Daoy (cell line): ENCODE measurements at places on chromosomes 16 and 17. TPM values are rescaled to one million over a fixed set of nuclear protein-coding genes. Genes with fewer than 3 reads are reported as not detected.

DNA sequence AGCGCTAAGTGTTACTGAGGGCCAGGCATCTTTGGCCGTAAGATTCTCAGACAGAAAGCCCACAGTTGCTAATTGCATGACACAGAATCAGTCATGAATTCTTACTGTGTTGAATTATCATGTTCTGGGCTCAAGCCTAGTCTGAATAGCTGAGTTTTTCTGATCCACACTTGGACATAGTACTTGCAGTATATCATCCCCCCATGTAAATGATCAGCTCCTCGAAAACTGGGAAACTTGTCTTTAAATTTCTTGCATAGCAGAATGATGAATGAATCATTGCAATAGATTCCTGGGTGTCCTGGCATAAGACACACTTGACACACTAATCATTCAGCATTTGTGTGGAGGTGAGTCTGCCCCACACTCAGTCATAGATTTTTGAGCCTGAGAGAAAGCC, 2.2 kb downstream of the MLYCD start:
- no peak for DNase-seq

DNA sequence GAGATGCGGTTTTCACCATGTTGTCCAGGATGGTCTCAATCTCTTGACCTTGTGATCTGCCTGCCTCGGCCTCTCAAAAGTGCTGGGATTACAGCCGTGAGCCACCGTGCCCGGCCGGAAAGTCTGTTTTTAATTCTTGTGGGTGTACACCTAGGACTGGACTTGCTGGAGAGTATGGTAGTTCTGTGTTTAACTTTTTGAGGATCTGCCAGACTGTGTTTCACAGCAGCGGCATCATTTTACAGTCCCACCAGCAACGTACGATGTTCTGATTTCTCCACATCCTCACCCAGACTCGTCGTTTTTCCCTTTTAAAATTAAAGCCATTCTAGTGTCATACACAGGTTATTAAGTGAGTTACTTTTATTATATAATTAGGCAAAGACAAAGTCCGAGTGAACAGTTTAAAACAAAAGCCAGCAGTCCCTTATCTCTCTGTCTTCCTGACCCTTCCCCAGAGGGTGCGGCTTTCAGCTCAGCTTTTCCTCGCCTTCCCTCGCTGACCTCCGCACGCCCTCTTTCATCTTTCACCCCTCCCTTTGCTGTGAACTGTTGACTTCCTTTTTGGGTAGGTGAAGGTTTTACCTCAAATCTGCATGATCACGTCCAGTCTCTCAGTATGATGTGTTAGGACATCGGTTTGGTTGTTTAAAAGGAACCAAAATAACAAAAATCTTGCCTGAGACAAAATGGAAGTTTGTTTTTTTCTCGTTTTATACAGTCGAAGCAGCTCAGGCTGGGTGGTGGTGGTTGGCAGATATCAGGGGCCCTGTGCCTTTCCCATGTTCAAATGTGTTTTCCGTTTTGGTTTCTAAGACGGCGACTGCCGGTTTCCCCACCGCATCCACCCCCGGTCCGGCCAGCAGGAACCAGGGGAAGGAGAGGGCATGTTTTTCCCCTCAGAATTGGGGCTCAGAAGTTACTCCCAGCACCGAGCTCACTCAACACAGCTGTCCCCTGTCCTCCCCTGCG, 18.0 kb downstream of the FAM234A start:
- DNase-seq, result no peak

DNA sequence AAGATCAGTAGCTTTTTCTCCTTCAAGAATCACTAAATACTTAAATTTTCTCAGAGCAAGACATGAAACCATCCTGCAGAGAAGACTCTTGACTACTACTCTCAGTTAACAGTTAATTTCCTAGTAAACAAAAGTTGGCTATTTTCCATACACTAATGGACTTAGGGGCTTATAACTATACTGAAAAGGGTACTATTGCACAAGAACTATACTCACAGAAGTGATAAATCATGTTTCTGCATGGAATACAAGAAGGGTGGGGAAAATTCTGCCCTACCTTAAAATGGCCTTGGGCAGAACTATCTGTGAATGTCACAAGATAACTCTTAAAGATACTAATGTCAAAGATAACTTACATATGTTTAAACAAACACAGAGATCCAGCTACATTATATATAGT, 12.5 kb downstream of the ZNF652 start:
- DNase-seq, result no peak

DNA sequence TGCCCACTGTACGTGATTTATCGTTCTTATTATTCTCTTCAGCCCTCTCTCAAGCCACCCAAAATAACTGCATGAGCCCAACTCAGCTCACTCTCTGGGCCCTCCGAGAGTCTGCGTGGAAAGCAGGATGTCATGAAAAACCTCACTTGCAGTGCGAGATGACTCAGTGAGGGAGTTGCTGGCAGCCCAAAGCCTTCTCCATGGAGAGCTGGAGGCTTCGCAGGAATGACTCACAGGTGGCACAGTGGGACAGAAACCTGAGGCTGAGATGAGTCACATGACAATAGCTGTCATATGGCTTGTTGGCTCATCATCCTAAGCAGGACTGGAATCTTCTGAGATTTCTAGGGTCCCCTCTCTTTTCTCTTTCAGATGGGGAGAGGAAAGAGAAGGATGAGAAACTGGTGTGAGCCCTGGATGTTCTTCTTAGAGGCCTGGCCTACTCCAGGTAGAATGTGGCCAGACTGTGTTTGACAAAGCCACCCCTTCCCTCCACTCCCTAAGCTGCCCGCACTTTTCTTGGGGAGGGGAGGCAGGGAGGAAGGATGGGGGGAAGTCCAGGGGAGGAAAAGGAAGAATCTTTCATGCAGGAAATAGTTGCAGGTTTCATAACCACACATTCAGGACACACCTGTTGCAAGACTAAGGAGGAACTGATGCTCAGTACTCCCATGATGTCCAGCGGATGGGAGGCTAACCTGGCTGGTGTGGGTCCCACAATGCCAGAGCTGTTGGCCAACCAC, 160.6 kb upstream of the RPL38 start:
- peak; percentile 97 for DNase-seq

Gene RPL26
- 4,153 and 4,235 TPM in 2 replicates for total RNA-seq

Gene TPSG1
- total RNA-seq, result 0.23 TPM in 1 of 2 replicates, not detected in the other

Gene RMI2
- total RNA-seq, result 30.2 and 30.8 TPM in 2 replicates
